ENCODE measurements at places on chromosomes 13 and 19. TPM values are rescaled to one million over a fixed set of nuclear protein-coding genes. Genes with fewer than 3 reads are reported as not detected.

The TMEM272 gene
- total RNA-seq = not detected

The ENOX1 gene
- total RNA-seq = 5.5 TPM

The PDCD2L gene
- total RNA-seq = 7.0 TPM

The ZSCAN5B gene
- not detected for total RNA-seq

The PLPPR2 gene
- 34.9 TPM for total RNA-seq

The GPR18 gene
- total RNA-seq = not detected

The SOX1 gene
- not detected for total RNA-seq

The STRN4 gene
- total RNA-seq = 73.0 TPM

The POU2F2 gene
- total RNA-seq = 0.26 TPM

The TEX29 gene
- total RNA-seq = 0.26 TPM

The WDR88 gene
- not detected for total RNA-seq

The DOCK9 gene
- total RNA-seq = 29.6 TPM

The TEKTIP1 gene
- total RNA-seq = not detected

The INAFM1 gene
- total RNA-seq = 3.9 TPM

All from smooth muscle cell of the pulmonary artery (primary cell).